ENCODE measurements at places on chromosomes 16 and 17.

GRCh38 chr17:81482673-81483072 lies 29.9 kb downstream of the ACTG1 start:
- DNase-seq = no peak

DNA sequence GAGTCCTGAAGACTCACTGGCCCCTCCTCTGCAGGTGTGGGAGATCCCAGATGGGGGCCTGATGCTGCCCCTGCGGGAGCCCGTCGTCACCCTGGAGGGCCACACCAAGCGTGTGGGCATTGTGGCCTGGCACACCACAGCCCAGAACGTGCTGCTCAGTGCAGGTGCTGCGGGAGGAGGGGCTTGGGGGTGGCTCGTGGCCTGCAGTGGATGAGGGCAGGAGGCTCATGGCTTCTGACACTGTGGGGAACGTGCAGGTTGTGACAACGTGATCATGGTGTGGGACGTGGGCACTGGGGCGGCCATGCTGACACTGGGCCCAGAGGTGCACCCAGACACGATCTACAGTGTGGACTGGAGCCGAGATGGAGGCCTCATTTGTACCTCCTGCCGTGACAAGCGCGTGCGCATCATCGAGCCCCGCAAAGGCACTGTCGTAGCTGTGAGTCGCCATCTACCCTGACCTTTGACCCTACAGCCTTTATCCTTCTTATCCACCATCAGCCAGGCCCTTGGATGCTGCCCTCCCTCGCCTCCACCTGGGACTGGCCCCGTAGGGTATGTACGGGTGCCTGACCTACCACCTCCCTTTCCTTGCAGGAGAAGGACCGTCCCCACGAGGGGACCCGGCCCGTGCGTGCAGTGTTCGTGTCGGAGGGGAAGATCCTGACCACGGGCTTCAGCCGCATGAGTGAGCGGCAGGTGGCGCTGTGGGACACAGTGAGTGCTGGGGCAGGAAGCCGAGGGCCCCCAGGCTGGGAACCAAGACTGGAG lies 3.6 kb downstream of the CORO1A start:
- peak; percentile 74 for DNase-seq

- DNase-seq = no peak
Observed at GRCh38 chr17:3657588-3657869, 10.8 kb downstream of the TAX1BP3 start.

DNA sequence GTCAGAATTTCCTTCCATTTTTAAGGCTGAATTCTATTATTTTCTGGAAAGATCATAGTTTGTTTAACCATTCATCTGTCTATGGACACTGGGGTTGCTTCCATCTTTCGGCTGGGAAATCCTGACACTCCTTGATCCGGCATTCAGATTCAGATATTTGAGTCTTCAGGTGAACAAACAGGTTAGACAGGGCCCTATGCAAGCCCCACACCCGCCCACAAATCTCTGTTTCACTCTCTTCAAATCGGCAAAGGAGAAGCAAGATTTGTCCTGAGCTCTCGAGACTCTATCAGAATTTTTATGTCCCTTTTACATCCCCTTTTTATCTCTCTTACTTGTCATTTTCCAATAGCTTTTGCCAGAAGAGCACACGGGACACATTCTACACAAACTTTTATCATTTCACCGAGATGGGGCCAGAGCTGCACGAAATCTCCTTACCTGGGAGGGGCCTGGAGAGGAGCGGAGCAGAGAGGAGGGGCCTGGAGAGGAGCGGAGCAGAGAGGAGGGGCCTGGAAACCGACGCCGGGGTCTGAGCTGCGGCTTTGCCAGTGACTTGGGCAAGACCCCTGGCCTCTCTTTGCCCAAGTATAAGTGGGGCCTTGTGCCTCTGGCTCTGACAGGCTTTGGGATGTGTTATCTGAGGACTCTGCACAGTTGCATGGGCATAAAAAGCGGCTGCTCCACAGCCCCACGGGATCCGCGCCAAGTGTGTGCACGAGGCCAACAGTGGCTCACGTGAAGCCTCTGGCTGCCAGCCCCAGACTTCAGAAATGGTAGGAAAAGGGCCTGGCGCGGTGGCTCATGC lies 54.3 kb upstream of the RBFOX3 start:
- DNase-seq = no peak

DNA sequence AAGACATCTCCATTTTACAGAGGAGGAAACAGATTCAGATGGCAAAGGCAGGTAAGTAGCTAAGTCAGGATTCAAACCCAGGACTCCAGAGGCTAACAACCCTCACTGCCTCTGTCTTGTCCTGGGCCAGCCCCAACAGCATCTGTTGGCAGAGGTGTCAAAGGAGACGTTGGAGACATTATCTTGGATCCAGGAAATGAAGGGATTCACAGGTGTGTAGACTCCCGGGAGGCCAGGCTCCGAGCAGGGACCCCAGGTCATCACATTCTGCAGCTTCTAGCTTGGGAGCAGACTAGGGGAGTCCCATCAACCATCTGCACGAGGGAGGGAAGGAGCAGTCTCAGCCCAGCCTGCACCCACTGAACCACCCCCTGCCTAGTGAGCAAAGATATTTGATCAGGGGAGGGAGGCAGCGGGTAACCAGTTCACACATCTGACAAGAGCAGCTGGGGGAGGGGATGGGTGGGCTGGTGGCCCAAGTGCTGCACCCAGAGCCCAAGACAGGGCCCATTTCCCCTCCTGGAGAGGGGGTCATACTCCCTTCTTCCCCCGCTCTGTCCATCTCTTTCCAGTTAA lies 1.0 kb upstream of the B9D1 start:
- DNase-seq = no peak

DNA sequence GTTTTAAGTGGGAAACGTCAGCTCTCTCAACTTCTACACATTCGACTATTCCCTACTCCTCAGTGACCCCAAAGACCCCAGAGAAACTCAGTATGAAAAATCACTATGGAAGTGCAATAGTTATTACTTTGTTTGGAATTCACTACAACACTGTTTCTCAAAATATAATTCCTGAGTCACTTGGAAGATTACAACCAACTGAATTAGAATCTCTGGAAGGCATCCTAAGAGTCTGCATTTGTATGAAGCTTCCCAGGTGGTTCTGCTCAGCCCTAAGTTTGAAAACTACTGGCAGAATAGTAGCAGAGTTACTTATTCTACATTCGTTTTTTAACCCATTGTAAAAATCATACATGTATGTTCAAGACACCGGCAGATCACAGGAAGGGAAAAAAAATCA lies 525.6 kb downstream of the MAF start:
- no peak for DNase-seq

- peak; percentile 78 for DNase-seq
Observed at GRCh38 chr17:40177275-40177874, at the start of gene RAPGEFL1. TSS of gene RAPGEFL1 (plus strand) at chr17:40177470. CDS start at chr17:40177862, 392 bp downstream.

- DNase-seq = no peak
Observed at GRCh38 chr17:80679816-80680215, 135.2 kb downstream of the RPTOR start.

- DNase-seq = no peak
Observed at GRCh38 chr17:58060596-58061191, 22.5 kb upstream of the DYNLL2 start.

- DNase-seq = peak; percentile 61
Observed at GRCh38 chr17:48457080-48457836, 27.2 kb upstream of the SKAP1 start.

GRCh38 chr17:45963889-45964288 lies 35.2 kb upstream of the STH start:
- DNase-seq = no peak

GRCh38 chr17:5785338-5785737 lies 201.0 kb upstream of the NLRP1 start:
- DNase-seq = no peak

DNA sequence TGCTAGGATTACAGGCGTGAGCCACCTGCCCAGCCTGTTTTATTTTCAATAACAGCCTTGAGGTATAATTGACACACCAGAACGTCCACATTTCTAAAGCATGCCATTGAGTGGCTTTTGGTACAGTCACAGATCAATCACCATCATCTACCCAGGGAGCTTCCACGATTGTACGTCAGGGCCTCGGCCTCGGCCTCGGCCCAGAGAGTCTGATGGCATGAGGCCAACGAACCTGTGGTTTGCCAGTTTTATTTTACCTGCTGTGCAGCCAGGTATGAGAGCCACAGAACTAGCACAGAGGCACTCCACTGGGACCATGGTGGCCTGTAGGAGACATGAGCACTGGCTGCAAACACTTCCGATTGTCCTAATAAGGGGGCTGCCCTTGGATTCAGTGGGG lies 8.3 kb downstream of the UBALD1 start:
- DNase-seq = no peak

DNA sequence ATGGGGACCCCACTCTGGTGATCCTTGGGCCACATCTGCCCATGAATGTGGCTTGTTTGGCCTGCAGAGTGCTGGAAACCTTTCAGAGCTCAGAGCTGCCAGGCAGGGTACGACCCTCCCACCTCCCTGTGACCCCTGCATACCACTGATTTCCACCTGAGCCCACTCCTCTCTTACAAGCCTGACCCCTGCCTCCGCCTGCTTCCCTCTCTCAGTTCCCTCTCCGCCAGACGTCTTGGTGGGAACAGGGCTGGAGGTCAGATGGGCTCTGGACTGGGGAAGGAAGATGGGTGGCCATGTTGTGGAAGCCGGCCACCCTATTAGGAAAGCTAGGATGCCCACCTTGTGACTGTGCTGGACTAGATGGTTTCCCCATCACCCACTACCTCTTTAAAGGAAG lies 185.1 kb downstream of the KATNIP start:
- DNase-seq = no peak

- DNase-seq = no peak
Observed at GRCh38 chr17:66445229-66445628, 142.8 kb downstream of the PRKCA start.

DNA sequence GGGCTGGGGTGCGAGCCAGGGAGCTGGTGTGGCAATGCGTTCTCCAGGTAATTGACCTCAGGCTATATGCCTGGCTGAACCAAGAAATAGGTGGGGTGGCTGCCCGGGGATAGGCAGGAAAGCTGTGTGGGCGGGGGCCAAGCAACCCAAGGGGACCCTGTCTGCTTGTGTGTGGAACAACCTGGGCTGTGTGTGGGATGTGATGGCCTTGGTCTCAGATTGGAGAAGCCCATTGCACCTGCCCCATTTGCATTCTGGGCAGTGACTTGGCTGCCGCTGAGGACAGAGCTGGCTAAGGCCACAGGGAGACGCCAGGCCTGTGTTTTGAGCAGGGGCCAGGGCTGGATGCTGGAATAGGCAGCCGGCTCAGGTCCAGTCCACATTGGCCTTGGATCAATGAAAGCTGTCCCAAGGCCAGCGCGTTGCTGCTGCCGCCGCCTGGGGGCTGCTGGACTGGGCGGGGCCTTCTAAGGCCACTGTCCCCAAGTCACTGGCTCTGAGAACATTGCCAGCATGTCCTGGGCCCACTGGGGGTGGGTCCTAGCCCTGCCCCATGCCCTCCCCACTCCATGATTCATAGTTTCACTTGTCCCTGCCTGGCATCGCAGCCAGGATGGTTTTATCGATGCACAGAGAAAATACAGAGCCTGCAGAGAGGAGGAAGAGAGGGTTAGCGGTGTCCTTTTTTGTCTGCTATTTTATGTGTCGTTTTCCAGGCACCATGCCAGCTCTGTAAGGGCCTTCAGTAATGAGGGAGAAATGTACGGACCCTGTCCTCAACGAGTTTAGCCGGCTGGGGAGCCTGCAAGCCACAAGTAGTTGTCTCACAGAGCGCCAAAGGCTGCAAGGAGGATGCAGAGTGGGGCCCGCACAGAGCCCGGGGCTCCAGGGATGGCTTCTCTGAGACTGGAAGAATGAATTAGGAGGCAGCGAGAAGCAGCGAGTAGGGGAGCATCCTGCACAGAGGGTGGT lies 43.9 kb downstream of the NKD1 start:
- no peak for DNase-seq

GRCh38 chr16:24988593-24989338 lies 26.4 kb downstream of the ARHGAP17 start:
- no peak for DNase-seq

DNA sequence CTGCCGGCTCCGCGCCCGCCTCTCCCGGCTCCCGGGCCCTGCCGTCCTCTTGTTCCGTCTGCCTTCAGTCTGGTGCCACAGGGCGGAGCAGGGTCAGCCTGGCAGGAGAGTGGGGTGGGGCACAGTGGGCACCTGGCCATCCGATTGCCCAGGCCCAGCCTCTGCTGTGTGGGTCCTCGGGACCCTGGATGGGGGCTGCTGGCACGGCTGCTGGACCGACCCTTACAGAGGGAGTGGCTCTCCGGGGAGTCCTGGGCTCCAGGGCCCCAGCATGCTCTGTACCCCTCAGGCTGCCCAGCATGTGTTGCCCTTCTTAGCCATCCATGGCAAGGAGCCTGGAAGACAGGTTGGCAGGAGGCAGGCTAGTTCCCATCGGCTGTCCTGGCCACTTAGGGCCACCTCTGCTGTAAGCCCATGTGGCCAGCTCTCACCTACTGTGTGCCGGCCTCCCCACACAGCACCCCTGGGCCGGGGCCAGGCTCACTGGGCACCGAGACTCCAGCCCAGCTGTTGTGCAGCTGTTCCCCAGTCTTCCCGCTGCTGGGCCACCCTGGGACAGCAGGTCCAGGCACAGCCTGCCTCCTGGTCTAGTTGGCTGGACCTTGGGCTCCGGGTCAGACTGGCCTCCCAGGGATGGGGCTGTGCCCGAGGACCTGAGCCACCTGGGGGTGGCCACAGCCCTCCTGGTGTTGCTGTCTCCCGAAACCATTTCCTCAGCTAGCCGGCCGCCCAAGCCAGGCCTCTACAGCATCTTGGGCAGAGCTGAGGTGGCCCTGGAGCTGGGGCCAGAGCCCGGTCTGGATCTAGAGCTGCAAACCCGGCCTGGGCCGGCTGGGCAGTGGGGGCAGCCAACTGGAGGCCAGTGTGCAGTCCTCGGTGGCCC lies 24.9 kb downstream of the BAHCC1 start:
- no peak for DNase-seq

GRCh38 chr16:69762814-69763598 lies 874 bp downstream of the WWP2 start:
- DNase-seq = no peak

DNA sequence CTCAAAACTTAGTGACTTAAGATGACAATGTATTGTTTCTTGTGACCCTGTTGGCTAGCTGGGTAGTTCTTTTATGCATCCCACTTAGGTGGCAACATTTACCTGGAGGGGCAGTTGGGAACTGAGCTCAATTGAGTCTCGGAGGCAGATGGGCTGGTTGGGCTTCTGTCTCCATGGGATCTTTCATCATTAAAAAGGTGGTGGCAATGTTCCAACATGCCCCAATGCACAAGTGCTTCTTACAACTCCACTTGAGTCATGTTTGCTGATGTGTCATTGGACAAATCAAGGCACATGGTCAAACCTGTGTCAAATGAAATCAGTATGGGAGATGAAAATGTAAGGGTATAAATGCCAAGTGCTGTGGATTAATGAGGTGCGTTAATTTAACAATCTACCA lies 11.7 kb upstream of the HS3ST3B1 start:
- DNase-seq = no peak

DNA sequence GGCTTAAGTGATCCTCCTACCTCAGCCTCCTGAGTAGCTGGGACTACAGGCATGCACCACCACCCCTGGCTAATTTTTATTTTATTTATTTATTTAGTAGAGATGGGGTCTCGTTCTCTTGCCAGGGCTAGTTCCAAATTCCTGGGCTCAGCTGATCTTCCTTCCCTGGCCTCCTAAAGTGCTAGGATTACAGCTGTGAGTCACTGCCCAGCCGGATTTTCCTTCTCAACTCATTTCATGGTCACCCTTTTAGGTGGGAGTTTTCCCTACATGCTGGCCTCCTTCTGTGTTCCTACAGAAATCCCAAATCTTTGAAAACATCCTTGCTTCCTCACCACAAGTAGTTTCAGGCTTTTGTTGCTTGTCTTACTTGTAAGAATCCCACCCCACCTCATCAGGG lies 102.1 kb upstream of the SIAH1 start:
- DNase-seq = no peak

All from stimulated activated CD8-positive, alpha-beta memory T cell treated with anti-CD3 and anti-CD28 coated beads, Interleukin-15, amount 100 ng/mL, for 4 hours (primary cell).